Iris pigment epithelial cell (primary cell): ENCODE measurements at places on chromosomes 13 and 19.

DNA sequence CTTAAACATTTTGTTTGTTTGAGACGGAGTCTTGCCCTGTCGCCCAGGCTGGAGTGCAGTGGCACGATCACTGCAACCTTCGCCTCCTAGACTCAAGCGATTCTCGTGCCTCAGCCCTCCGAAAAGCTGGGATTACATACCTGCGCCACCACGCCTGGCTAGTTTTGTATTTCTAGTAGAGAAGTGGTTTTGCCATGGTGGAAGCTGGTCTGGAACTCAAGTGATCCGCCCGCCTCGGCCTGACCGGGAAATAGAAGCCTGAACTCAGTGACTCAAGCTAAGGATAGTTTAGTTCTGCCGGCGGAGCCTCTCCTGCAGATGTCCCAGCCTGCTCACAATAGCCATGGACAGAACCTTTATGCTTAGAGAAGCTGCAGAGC, 53.0 kb upstream of the ZNF254 start:
- peak; percentile 81 for DNase-seq

DNA sequence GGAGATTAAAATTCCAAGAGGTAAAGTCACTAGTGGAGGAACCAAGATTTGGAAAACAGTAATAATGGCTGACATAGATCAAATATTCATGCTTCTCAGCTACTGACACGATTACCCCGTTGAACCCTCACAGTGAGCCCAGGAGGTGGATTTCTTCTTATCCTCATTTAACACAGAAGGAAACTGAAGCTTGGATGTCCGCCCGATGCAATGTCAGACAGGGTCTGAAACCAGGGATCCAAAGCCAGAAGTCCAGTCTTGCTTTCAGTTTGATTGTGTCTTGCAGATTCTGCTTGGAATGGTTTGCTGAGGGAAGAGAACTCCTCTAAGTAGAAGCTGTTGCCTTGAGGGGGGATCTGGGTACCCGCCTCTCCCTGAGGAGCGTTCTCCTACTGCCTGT, 404.7 kb downstream of the KCNRG start:
- DNase-seq, result no peak

GRCh38 chr13:40458720-40458990, 207.8 kb downstream of the FOXO1 start:
- DNase-seq, result no peak

DNA sequence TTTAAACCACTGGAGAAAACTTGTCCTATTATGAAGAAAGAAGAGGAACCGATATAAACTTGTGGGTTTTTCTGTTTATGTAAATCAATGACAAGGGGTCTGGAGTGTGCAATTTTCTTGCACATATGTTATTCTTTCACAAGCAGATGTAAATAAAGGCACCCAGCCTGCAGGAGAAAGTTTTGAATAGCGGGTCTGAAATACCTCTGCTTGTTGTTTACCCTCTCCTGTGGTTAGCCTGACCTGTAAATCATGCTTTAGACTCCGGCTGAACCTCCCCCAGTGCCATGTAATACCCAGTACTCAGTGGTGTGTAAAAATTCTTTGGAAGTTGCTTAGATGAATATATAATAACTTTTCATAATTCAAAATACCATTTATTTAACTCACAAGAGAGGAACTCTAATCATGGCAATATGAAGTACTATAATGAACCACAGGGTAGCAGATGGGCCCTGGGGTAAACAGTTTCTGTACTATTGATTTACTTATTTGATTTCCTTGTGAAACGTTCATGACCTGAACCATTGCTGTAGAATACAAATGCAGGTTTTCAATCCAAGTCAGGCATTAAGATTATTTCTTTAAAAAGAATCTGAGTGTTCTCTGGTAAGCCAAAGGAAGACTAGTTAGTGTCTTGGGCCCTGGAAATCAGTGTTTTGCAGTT, 245.1 kb downstream of the LMO7 start:
- peak; percentile 75 for DNase-seq

DNA sequence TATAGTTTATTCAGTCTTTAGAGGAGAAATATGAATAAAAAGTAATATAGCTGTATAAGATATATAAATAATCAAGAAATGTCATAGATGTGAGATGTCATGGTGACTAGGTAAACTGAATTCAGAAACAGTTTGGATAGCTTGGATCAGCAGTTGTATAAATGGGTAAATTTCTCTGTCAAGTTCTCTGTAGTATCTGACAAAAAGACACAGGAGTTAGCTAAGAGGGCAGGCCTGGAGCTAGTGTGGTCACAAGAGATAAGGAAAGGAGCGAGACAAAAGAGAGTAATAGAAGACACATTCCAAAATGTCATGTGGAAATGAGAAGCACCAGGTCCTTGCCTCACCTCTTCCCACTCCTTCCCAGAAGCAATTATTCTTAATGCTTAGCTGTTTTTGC, 349.0 kb downstream of the LMO7 start:
- no peak for DNase-seq

DNA sequence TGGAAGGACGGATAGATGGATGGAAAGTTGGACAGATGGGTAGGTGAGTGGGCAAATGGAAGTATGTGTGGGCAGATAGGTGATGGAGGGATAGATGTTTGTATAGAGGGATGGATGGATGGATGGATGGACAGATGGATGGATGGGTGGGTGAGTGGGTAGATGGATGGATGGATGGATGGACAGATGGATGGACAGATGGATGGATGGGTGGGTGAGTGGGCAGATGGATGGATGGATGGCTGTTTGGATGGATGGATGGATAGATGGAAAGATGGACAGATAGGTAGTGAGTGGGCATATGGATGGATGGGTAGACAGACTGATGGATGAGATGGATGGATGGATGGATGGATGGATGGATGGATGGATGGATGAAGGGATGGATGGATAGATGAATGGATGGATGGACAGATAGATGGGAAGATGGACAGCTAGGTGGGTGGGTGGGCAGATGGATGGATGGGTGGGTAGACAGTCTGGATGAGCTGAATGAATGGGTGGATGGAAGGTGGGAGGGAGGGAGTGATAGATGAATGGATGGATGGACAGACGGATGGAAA, 74.9 kb upstream of the KCTD15 start:
- DNase-seq, result no peak

- DNase-seq, result peak; percentile 12
Measured at GRCh38 chr13:40114305-40114896, 458.9 kb downstream of the COG6 start.

DNA sequence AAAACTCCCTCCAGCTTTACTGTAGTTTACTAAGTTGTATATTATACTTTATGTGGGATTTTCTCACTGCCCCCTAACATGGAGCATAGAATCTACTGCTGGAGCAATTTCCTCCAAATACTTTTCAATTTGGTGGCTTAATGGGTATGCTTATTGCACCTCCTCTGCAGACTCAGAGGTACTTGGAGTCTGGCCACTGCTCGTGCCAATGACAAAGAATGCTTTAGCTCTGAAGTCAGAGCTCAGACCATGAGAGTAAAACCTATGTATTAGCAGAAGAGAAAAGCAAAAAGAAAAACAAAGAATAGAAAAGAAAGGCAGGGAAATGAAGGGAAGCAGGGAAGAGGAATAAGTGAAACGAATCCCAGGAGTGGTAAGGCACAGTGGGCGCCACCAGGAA, 71.9 kb downstream of the SUCLA2 start:
- DNase-seq, result no peak

DNA sequence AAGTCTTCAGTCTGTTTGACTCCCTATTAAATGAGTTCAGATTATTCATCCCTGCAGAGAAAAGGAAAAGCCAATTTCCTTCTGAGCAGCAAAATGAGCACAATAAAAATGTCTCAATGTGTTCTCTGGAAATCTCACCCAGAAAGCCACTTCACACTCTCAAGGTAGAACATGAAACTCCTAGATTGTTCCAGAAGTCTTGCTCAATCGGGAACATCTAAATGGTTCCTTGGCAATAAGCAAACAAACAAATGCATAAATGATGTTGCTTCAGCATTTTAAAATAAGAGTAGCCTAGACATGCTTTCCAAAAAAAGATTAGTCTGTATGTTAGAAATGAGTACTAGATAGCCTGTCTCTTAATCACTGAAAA, 59.7 kb upstream of the TNFRSF19 start:
- DNase-seq, result peak; percentile 68

DNA sequence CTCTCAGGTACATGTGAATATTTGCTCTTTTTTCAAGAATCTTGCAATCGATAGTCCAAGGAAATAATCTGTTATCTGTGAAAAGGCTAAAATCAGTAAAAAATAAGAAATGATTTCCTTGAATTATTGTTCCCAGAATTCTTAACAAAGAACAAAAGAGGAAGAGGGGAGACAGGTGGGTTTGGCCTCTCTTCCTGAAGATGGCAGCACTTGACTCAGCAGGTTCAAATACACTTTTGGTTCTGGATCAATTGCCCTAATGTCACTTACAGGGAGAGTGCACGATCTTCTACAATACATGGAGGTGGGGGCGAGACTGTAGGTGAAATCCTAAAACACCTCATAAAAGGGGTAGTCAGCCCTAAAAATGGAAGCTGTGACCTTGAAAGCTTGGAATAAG, 358.7 kb downstream of the IRS2 start:
- DNase-seq, result no peak
